ENCODE measurements at places on chromosomes 2 and 18.

GRCh38 chr2:217244815-217245214 is 385.0 kb upstream of the TNP1 start:
- no peak for DNase-seq

GRCh38 chr2:127826047-127826446 is 15.1 kb upstream of the WDR33 start:
- no peak for DNase-seq

DNA sequence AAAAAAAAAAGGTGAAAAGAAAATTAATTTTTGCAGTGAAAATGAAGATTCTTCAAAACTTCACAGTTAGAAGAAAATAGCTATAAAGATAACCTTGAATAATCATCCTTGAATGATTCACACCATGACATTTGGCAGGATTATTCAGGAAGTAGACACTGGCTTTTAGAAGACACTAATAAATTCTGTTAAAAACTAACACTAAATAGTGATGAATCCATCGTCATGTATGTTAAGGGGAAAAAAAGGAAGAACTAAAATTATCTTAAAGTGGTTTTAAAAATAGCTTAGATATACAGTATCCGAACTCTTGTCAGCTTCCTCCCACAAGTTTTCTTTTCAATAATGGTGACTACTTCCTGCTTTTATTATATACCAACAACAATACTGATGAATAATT is 10.2 kb downstream of the USP37 start:
- DNase-seq: no peak

GRCh38 chr2:74441690-74442482 is at the start of gene RTKN:
TSS of gene RTKN (minus strand) at chr2:74441937. CDS start at chr2:74441816, 121 bp downstream.
- no peak for DNase-seq

DNA sequence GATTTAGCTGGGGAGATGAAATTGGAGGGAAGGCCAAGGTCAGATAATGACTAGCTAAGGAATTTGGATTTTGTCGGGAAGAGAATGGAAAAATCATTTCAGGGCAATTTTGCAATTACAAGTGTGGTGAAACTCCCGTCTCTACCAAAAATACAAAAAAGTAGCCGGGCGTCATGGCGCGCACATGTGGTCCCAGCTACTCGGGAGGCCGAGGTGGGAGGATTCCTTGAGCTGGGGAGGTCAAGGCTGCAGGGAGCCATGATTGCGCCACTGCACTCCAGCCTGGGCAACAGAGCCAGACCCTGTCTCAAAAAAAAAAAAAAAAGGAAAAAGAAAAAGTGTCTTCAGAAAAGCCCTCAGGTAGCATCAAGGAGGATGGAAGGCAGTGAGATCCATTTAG is 1.2 kb upstream of the TXNL1 start:
- no peak for DNase-seq

Data from stimulated activated effector memory CD8-positive, alpha-beta T cell treated with anti-CD3 and anti-CD28 coated beads, Interleukin-12 subunit alpha, Interleukin-12 subunit beta, amount 100 ng/mL, for 72 hours (primary cell).